ENCODE measurements at places on chromosomes 4 and X.

DNA sequence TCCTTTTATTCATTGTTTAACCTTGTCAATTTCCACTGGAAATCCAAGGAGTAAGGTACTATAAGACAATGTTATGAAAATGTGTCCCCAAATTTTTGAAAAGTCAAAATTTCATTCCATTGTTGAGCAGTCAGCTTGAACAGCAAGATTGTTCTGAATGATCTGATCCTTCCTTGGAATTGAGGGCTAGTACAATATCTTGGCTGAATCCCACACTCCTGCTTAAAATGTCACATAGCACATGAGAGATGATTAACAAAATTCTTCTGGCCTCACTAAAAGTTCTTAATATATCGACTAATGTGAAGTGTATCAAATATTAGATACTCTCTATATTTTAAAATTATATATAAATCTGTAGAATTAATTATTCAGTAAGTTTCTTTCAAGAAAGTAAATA is 104.8 kb downstream of the ANK2 start:
- DNase-seq, result no peak

GRCh38 chrX:24987731-24988130 is 28.0 kb downstream of the ARX start:
- no peak for DNase-seq

DNA sequence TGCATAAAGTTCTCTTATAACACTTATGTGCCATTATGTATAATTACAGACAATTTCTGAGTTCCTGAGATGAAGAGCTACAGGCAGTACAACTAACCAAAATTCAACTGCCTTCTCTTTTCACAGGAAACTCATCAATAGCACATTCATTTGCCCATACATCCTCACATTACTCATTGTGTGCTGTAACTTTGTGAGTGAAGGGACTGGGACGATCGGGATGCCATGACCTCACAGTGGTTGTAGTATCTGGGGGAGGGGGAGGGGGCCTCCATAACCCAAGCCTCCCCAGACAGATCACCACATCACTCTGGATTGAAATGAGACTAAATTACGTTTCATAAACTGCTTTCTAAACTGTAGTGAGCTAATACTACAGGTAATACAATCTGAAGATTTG is 60.7 kb downstream of the ABCG2 start:
- DNase-seq, result no peak

DNA sequence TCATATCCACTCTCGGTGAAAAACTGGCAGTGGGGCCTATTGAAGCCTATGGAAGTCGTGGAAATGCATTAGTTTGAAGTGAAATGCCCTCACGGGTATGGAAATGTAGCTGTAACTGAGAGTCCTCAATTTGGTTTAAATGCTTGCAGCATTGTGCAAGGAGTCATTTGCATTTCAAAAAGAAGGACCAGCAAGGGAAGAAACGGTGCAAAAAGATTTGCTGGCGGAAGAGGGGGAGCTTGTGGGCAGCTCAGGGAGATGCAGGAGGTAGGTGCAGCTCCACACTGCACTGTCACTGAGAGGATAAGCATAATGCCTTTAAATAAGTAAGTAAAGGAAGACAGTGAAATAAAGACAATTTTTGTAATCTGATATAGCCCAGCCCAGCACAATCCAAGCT is 400.4 kb upstream of the DIPK2B start:
- no peak for DNase-seq

DNA sequence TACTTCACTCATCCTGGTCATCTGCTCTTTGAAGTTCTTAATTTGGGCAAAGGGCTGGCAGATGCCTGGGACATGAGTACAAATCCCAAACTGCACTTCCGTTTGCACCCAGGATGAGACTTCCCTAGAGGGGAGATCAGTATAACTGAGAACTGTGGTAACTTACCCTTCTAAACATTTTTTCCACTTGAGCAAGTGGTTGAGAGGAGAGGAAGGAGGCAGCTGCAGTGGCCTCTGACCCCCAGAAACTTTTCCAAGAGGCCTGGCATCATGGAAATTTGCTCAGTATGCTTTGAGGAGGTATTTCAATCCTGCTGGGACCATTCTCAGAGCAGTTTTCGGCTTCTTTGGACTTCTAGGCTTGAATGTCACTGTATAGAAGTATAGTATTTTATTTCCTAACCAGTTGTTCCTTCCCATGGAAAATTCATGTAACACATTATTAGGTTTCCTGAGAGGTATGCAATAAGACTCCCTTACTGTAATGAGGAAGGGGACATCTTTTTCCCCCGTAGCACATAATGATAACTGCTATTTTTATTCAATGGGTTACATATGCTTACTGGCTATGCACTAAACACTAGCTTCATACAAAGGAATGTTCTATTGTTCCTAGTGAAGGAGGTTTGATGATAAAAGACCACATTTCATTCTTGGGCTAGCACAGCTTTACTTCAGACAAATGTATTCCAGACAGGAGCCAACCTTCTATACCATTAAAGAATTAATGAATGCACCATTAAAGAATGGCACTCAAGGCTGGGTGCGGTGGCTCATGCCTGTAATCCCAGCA is 129.3 kb downstream of the SHROOM3 start:
- no peak for DNase-seq

DNA sequence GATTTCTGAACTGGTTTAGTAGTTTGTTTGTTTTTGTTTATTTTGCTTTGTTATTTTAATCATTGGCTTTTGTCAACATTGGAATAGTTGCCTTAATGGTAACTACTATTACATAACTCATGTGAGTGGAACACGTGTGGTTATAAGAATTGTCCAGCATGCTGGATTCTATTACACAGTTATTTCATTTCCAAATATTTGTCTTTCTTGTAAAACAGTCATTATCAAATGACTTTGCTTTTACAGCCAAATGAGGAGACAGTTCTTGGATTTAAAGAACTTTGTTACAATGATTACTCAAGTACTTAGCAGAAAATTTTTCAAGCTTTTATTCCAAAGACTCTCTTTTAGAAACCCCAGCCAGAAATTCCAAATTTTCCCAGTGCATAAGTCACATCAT is 516.1 kb upstream of the MAGEB2 start:
- DNase-seq, result no peak

DNA sequence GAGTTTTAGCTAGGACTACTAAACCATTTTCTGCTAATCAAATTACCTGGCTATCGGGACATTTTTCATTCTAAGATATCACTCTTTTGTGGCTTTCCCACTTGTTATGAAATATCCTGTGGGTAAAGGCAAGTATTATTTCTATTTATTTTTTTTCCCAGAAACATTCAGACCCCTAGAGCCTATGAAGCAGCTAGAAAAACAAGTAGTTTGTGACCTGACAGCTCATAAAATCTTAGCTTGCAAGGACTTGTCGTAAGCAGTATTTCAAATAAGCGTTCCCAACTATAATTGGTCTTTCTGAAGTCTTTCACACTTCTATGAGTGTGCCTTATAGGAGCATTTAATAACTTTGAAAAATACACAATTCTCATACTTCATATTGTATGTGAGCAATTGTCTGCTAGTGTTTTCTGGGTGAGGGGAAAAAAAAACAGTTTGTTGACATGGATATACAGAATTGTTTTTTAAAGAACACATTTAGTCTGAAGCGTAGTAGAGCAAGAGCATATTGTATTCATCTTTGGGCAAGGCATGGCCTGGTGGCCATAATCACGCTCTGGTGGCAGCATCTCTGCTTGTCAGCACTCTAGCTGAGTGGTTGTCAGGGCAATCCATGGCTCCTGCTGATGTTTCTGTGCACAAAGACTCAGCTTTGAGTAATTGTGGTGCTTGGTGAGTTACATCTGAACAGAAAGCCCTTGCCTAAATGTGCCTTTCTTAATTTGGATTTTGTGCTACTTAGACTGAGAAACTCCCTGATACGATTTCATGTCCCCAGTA is 2.6 kb downstream of the MCUB start:
- peak; percentile 11 for DNase-seq

DNA sequence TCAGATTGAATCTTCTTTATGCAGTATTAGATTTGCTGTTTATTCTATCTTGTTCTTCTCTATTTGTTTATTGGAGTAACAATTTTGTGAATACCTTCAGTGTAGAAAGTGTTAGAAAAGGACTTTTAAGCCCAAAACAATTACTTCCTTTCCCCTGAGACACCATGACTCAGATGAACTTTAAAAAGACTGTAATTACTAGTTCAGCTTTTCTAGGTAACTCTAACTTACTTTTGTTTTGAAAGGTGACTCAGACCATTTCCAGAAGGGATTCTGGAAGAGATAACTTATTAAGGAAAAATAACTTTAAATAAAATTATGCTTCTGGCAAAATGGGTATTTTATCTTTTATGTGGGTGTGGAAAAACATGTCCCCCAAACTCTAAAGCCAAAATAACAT is 561.5 kb upstream of the PCDH10 start:
- no peak for DNase-seq

DNA sequence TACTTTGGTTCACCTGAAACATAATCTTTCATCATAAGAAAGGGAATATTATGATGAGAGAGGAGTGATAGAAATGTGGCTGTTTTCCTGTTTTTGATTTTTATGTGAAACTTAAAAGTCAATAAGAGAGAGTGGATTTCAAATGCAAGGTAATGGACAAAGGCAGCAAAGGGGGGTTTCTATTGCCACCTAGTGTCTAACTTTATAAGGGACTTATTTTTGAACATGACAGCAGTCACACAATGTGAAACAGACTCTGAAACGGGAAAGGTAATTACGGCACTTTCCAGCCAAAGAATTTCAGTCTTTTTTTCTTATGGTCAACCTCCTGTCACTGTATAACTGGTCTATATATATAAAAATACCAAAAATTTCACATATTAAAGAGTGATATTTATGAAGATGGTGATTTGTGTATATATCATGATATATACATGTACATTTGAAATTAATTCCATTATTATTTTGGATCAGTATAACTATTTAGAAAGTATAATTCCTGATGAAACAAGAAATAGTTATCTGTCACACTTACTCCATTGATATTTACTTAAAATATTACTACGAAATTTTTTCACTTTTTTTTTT is 127.1 kb downstream of the FBXO8 start:
- no peak for DNase-seq

- no peak for DNase-seq
These were observed 60.4 kb downstream of the CD40LG start for GRCh38 chrX:136708348-136708747.

GRCh38 chr4:90126805-90127204 is 389 bp upstream of the CCSER1 start:
- no peak for DNase-seq

DNA sequence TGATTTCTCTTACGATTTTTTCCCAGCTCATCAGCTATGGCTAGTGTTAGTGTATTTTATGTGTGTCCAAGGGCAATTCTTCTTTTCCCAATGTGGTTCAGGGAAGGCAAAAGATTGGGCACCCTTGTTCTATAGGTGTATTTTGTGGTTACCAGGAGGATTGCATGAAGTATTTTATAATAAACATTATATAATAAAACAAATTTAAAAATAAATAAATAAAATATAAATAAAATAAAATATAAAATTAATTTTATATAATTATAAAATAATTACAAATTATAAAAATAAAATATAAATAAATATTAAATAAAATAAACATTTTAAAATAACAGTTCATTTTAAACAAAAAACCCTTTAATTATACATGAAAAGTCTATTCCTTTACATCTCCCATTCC is 35.6 kb upstream of the UGT2B10 start:
- DNase-seq, result no peak

DNA sequence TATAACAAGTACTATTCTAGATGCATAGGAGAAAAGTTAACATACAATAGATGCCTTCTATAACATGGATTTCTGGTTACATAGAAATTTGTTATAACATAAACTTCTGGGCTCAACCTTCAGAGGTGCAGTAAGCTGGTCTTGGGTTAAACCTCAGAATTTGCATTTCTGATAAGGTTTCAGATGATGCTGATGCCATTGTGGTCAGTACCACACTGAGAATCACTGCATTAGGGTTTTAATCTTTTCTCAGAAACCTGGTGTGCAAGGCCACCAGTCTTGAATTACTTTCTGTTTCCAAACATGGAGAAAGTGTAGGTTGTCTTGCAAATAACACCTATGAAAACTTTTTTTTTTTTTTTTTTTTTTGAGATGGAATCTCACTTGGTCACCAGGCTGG is 146.2 kb downstream of the SPOCK3 start:
- no peak for DNase-seq

- no peak for DNase-seq
These were observed 3.3 kb upstream of the DUSP9 start for GRCh38 chrX:153643431-153644351.

DNA sequence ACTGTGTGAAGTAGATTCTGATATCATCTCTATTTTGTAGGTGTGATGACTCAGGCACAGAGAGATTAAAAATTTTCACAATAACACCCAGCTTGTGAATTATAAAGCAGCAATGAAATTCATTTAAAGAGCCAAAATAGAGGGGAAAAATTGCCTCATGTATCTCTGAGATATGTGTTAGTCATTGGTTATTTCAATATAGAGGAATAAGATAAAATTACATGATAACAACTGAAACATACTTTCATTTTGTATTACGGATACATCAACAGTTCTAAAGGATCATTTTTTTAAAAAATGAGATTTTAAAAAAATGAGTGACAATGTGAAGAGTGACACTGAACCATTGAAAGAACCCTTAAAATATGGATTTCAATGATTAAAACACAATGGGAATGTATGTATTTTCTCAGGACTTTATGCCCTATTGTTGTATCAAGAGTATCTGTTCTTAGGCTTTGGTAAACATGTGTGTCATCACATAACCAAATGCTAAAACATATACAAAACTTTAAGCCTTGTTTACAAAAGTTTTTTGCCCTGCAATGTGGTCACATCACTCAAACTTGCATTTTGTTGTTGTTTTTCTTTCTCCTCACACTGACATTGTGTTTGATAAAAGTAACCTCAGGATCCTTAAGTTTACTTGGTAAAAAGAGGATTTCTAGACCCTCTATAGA is 221.3 kb downstream of the ANTXR2 start:
- no peak for DNase-seq

- DNase-seq, result no peak
These were observed 55.7 kb downstream of the LNX1 start for GRCh38 chr4:53535567-53535966.

- DNase-seq, result no peak
These were observed 663.6 kb upstream of the CPEB2 start for GRCh38 chr4:14338585-14339265.

DNA sequence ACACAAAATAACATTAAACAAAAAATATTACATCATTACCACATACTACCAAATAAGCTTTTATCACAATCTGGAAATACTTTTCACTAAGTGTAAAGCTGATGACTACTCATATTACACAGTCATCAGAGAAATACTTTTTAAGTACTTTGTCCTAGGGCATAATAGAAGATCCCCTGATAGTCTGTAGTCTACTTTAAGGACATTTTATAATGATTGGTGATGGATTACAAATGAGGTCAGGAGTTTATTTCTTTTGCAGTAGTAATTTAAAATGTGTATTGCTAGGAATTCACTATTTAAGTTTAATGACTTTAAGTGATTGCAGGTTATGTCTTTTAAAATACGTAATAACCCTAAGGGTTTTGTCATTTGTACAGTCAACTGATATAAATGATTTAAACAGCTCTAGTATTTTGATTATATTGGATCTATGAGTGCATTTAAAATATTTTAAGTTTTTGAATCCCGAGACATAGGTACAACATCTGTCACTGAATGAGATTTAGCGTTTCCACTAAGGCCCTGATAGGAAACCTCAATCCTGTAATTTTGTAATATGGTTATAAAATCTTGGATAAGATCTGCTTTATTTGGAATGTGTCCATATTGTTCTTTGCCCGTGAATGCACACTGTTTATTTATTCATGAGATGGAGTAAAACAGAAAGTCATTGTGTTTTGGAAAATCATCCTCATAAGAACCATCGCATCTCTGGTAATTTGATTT is 189.5 kb downstream of the ARAP2 start:
- no peak for DNase-seq

GRCh38 chr4:42608551-42608950 is 48.4 kb downstream of the ATP8A1 start:
- no peak for DNase-seq
